GM06990 (cell line): ENCODE measurements at places on chromosomes 3 and 15.

GRCh38 chr3:136022529-136023263 lies 57.2 kb downstream of the PPP2R3A start:
- DNase-seq: no peak

- DNase-seq: no peak
Observed at GRCh38 chr15:64521201-64521600, 60.8 kb downstream of the ZNF609 start.

GRCh38 chr3:194931347-194931746 lies 245.7 kb downstream of the FAM43A start:
- DNase-seq: no peak

- DNase-seq: no peak
Observed at GRCh38 chr3:10563396-10563795, 58.0 kb upstream of the ATP2B2 start.

- no peak for DNase-seq
Observed at GRCh38 chr3:97742036-97742435, 22.5 kb upstream of the ARL6 start.
